Activated naive CD4-positive, alpha-beta T cell (primary cell): ENCODE measurements at places on chromosomes 7 and 10.

DNA sequence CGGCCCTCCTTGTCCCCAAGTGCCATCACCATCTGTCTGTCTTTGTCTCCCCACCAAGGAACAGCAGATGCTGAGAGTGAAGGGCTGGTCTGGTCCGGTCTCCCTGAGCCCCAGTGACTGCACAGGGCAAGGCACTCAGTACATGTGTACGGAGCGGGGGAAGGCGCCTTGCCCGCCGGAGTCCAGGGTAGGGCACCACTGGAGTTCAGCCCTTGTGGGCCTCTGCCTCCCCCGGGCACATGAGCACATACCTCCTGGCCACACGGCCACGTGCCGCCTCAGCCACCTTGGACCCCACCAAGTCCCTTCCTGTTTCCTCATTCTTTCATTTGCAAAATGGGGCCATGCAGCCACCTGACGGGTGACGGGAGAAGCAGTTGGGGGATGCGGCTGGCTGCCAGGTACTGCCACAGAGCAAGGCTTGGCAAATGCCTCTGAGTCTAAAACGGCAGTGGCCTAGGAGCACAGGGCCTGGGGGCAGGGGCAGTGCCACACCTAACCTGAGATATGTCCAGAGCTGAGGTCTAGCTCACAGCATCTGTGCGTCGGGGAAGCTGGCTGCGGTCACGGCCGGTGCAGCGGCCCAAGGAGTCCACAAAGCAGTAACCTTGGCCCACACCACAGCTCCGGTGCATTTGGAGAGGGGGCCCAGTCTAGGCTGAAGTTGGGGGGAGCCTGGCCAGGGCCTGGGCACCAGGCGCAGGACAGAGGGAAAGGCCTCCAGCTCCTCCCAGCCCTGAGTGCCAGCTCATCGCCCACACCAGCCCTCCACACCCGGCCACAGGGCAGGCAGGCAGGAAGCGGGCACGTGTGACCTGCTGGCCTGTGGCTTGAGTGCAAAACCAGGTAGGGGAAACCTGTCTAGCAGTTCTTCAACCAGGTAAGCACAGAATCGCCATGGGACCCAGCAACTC lies 5.2 kb downstream of the ADAP1 start:
- DNase-seq = no peak

GRCh38 chr10:88361995-88362807 lies 220.9 kb downstream of the RNLS start:
- no peak for DNase-seq

- DNase-seq = no peak
Measured at GRCh38 chr10:77524281-77524711, 113.3 kb downstream of the KCNMA1 start.

GRCh38 chr7:99672573-99672972 lies 7.2 kb downstream of the CYP3A5 start:
- no peak for DNase-seq

DNA sequence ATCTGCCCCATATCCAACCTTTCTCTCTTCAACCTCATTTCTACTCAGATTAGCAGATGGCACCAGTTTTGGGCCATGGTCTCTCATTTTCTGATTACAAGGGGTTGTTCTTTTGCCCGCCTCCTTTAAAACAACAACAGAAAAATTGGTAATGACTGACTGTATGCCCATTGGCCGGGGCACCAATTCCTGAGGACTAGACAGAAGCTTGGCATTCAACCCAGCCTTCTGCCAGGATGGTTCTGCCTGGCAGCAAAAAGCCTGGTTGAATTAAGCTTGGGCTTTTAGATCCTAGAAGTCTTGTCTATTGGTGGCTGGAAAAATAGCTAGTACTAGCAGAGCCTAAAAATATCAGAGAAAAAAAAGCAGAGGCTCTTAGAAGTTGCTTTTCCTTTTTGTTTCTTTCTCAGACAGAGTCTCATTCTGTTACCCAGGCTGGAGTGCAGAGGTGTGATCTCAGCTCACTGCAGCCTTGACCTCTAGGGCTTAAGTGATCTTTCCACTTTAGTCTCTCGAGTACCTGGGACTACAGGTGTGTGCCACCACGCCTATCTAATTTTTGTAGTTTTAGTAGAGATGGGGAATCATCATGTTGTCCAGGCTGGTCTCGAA lies 402.6 kb downstream of the AUTS2 start:
- DNase-seq = no peak
